ENCODE measurements at places on chromosomes 13 and 19.

GRCh38 chr19:55118401-55118991 is 1.1 kb upstream of the PPP1R12C start:
- H3K27ac ChIP-seq = peak overlapping the region; percentile 98
- H3K36me3 ChIP-seq = peaks cover 10% of the 10 kb centered on the region
- DNase-seq = no peak
- H3K27me3 ChIP-seq = peaks cover 12% of the 10 kb centered on the region
- H3K4me1 ChIP-seq = peaks cover 32% of the 10 kb centered on the region

DNA sequence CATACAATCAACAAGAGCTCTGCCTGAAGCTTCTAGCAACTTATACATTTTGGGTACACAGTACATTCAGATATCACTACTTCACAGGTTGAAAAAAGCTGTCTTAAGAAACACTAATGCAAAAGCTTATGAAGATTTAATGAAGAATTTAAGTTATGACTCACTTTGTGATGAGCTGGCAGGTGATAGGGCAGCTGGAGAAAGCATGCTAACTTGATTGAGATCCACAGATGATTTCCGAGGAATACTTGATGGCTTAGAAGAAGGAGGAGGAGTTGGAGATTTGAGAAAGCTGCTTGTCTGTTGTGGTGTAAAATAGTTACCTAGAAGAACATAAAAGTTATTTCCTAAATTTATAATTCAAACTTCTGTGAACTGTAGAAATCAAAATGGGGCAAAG is 23.3 kb downstream of the EXOSC8 start:
- peaks cover 2% of the 10 kb centered on the region for H3K4me1 ChIP-seq
- H3K36me3 ChIP-seq = peaks cover 10% of the 10 kb centered on the region
- H3K27me3 ChIP-seq = no peaks in the 10 kb centered on the region
- no peak for DNase-seq

GRCh38 chr13:41565216-41565615 is 107.9 kb downstream of the RGCC start:
- H3K4me3 ChIP-seq = no peak overlapping the region
- H3K4me1 ChIP-seq = no peaks in the 10 kb centered on the region
- no peak for DNase-seq

DNA sequence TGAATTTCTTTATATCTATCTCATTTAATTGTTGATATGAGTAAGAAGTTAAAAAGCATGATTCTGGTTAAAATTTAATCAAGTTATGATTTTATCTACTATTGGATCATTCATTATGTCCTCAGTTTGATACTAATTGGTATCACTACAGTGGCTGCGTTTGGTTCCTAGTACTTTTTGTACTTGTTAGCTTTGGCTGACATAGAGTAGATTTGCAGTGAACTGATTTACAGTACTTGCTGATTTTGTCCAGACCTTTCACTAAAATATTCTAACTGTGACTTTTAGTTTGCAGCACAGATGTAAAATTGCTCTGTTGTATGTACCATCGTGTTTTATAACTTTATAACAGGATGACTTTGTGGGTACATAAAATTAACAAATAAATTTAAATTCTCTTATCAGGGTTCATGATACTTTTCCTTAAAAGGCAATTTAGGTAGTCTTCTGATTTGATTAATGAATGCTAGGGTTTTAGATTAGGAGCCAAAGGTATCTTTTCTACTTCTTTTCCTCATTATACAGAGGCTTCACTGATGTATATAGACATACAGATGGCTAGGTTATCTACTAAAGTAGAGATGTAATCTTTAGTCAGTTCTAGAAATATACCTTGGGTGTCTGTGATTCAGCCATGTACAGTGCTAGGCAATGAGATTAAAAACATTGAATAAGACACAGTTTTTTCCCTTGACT is 8.7 kb downstream of the UCHL3 start:
- H3K36me3 ChIP-seq = peaks cover 11% of the 10 kb centered on the region
- H3K27me3 ChIP-seq = no peaks in the 10 kb centered on the region
- peaks cover 26% of the 10 kb centered on the region for H3K4me1 ChIP-seq
- no peak overlapping the region for H3K4me3 ChIP-seq
- no peak overlapping the region for H3K27ac ChIP-seq

DNA sequence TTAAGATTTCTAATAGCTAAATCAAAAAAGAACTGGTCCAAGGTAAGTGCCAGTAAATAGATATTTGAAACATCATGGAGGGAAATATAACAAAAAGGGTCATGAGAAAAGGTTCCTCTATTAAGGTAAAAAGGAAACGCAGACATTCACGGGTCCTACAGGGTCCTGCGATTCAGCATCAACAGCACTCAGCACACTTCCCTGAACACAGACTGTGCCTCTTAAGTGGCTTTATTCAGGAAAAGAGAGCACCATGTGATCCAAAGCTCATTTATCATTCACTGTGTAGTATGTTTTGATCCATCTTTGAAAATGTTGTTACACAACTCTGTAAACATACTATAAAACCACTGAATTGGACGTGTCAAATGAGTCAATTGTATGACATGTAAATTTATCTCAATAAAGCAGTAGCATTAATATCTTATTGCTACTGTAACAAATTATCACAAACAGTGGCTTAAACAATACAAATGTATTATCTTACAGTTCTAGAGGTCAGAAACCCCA is 33.7 kb downstream of the CRYL1 start:
- no peak overlapping the region for H3K27ac ChIP-seq
- no peaks in the 10 kb centered on the region for H3K27me3 ChIP-seq
- H3K36me3 ChIP-seq = no peaks in the 10 kb centered on the region

GRCh38 chr13:112825071-112825470 is 135.2 kb downstream of the ATP11A start:
- H3K4me1 ChIP-seq = no peaks in the 10 kb centered on the region
- H3K27ac ChIP-seq = peak overlapping the region; percentile 62
- H3K4me3 ChIP-seq = no peak overlapping the region
- peaks cover 14% of the 10 kb centered on the region for H3K36me3 ChIP-seq
- H3K27me3 ChIP-seq = no peaks in the 10 kb centered on the region
- no peak for DNase-seq

- no peak overlapping the region for H3K27ac ChIP-seq
- DNase-seq = no peak
- H3K36me3 ChIP-seq = peaks cover 6% of the 10 kb centered on the region
- H3K27me3 ChIP-seq = peaks cover 20% of the 10 kb centered on the region
- peaks cover 14% of the 10 kb centered on the region for H3K4me1 ChIP-seq
- no peak overlapping the region for H3K4me3 ChIP-seq
These were observed 127.4 kb downstream of the DCT start for GRCh38 chr13:94352057-94352456.

DNA sequence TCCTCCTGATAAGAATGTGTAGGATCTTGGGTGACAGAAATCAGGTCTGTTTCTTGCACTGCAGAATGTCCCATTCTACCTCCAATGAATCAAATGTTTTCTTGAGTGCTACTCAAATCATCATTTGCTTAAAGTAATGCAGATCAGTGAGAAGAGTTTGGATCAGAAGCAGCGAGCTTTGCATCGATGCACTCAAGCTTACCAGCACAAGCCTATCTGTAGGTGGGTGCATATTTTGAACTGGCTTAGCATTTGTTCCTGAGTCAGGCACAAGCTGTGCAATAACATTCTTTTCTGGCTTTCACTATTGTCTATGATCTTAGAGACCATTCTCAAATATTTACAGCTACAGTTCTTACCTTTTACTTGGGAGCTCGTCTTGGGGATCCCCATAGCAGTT is 109.5 kb downstream of the UBL3 start:
- peaks cover 26% of the 10 kb centered on the region for H3K27me3 ChIP-seq
- H3K4me1 ChIP-seq = no peaks in the 10 kb centered on the region
- no peak overlapping the region for H3K4me3 ChIP-seq
- H3K36me3 ChIP-seq = peaks cover 3% of the 10 kb centered on the region

DNA sequence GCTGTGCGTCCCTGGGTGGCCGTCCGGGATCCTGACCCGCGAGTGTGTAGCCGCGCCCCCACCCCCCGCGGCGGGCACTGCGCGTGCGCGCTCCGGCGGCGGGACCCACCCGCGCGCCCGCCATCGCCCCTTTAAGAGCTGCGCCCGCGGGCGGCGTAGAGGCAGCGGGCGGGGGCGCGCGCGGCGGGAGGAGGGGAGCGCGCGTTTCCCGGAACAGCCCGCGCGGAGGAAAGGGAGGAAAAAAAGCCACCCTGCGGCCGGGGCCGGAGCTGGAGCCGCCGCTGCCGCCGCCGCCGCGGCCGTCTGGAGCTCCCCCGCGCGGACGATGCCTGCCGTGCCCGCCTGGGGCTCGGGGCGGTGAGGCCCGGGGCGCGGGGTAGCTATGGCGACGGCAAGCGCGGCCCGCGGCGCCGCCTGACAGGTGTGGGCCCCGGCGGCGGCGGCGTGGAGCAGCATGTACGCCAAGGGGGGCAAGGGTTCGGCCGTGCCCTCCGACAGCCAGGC is at the start of gene SSBP4:
Gene SSBP4, plus strand, starts transcription at position 204 of the 504 bp plus-strand sequence. Its CDS starts 251 bp downstream, at position 455.
- peak within 1 kb of the TSS; percentile 97 for H3K4me3 ChIP-seq
- H3K36me3 ChIP-seq = no peaks in the 10 kb centered on the region
- peaks cover 68% of the 10 kb centered on the region for H3K4me1 ChIP-seq
- peak; percentile 69 for DNase-seq

DNA sequence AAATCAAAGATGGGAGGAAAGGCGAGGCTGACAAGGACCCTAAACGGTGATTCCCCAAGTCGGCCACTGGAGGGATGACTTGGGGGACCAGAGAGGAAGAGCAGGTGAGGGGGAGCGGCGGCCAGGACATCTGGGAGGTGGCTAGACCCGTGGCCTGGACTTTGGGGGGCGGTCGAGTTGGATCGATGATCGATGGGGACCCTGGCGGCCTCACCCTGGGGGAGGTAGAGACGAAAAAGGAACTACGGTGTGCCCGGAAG is 7.7 kb upstream of the CIRBP start:
- peaks cover 47% of the 10 kb centered on the region for H3K4me1 ChIP-seq
- H3K27ac ChIP-seq = peak overlapping the region; percentile 96
- peak overlapping the region; percentile 94 for H3K4me3 ChIP-seq
- no peaks in the 10 kb centered on the region for H3K27me3 ChIP-seq
- H3K36me3 ChIP-seq = peaks cover 2% of the 10 kb centered on the region

GRCh38 chr19:19459707-19460251 is 54.3 kb downstream of the GATAD2A start:
- H3K27ac ChIP-seq = peak overlapping the region; percentile 99
- H3K4me3 ChIP-seq = peak overlapping the region; percentile 96
- DNase-seq = no peak
- H3K36me3 ChIP-seq = peaks cover 2% of the 10 kb centered on the region
- peaks cover 63% of the 10 kb centered on the region for H3K4me1 ChIP-seq

- H3K36me3 ChIP-seq = no peaks in the 10 kb centered on the region
- H3K27me3 ChIP-seq = peaks cover 49% of the 10 kb centered on the region
- no peak for DNase-seq
- no peak overlapping the region for H3K4me3 ChIP-seq
- no peak overlapping the region for H3K27ac ChIP-seq
These were observed 98.5 kb upstream of the PABPC3 start for GRCh38 chr13:24997367-24997967.

DNA sequence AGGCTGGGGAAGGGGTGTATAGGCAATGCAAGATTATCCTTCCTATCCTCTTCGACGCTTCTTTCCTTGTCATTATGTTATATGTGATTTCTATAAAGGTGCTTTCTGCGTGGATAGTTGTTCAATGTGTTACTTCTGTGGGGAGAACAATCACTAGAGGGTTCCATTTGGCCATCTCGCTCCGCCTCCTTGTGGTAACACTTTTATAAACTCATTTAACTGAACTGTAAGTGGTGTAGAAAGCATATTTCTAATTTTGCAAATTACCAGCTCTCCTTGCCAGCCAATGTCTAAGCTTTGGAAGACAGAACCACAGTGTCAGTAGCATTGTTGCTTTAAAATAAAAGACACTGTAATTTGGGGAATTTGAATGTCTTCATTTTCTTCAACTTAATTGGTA is 1093.7 kb upstream of the MIR17HG start:
- no peaks in the 10 kb centered on the region for H3K36me3 ChIP-seq
- DNase-seq = no peak
- H3K4me3 ChIP-seq = no peak overlapping the region
- no peak overlapping the region for H3K27ac ChIP-seq
- no peaks in the 10 kb centered on the region for H3K27me3 ChIP-seq
- H3K4me1 ChIP-seq = no peaks in the 10 kb centered on the region

DNA sequence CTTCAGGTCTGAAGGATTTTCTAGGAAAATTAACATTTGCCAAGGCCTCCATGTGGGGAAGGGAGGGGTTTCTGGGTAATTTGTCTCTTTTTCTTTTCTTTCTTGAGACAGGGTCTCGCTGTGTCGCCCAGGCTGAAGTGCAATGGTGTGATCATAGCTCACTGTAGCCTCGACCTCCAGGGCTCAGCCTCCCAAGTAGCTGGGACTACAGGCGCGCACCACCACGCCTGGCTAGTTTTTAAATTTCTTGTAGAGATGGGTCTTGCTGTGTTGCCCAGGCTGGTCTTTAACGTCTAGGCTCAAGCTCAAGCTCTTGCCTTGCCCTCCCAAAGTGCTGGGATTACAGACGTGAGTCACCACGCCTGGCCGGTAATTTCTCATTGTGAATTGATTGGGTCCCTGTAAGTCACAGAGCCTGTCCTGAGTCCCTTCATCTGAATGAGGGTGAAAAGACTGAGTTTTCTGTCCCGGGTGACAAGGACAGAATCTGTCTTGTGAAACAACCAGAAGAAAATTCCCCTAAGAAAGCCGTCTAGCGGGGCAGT is 10.0 kb upstream of the SPC24 start:
- no peak overlapping the region for H3K4me3 ChIP-seq
- no peaks in the 10 kb centered on the region for H3K36me3 ChIP-seq
- H3K27ac ChIP-seq = no peak overlapping the region

DNA sequence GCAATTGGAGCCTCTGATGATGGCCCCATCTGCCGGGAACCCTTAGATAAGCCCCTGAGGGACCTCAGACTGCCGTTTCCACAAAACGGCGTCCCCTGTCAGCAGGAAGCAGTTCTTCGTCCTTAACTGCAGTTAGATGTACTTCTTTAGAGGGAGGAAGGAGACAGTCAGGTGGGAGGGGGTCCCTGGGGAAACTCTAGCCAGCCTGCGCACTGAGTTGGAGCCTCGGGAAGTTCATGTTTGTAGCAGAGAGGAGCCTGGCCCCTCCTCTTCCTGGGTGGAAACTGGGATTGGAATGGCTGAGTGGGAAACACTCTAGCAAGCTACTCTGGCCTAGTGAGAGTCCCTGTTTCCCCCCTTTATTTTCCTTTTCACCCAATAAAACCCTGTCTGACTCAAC is 612.4 kb downstream of the PCDH9 start:
- H3K4me3 ChIP-seq = no peak overlapping the region
- no peak for DNase-seq
- no peaks in the 10 kb centered on the region for H3K27me3 ChIP-seq
- no peaks in the 10 kb centered on the region for H3K4me1 ChIP-seq

DNA sequence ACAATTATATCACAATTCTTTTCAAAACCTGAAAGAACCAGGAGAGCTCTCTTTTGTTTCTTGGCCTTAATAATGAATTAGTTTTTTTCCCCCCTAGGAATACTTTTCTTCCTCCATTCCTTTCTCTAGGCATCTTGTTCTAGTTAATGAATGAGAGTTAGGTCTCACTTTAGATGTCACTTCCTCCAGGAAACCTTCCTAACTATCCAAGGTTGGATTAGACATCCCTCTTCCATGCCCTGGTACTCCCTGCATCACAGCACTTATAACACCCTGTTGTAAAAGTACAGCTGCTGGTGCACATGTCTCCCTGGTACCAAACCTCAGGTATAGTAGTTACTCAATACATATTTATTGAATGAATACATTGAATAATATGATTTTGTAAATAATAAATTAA is 21.2 kb upstream of the DGKH start:
- peaks cover 33% of the 10 kb centered on the region for H3K27me3 ChIP-seq
- no peak overlapping the region for H3K4me3 ChIP-seq
- H3K36me3 ChIP-seq = peaks cover 6% of the 10 kb centered on the region
- DNase-seq = no peak
- no peak overlapping the region for H3K27ac ChIP-seq

GRCh38 chr13:71613066-71613745 is 253.8 kb downstream of the DACH1 start:
- no peak for DNase-seq
- H3K27ac ChIP-seq = no peak overlapping the region
- H3K4me3 ChIP-seq = no peak overlapping the region
- no peaks in the 10 kb centered on the region for H3K4me1 ChIP-seq
- H3K27me3 ChIP-seq = no peaks in the 10 kb centered on the region

Measured in T-helper 17 cell (primary cell).